Activated T-cell treated with anti-CD3 and anti-CD28 coated beads for 24 hours (primary cell): ENCODE measurements at places on chromosomes 6 and 20.

DNA sequence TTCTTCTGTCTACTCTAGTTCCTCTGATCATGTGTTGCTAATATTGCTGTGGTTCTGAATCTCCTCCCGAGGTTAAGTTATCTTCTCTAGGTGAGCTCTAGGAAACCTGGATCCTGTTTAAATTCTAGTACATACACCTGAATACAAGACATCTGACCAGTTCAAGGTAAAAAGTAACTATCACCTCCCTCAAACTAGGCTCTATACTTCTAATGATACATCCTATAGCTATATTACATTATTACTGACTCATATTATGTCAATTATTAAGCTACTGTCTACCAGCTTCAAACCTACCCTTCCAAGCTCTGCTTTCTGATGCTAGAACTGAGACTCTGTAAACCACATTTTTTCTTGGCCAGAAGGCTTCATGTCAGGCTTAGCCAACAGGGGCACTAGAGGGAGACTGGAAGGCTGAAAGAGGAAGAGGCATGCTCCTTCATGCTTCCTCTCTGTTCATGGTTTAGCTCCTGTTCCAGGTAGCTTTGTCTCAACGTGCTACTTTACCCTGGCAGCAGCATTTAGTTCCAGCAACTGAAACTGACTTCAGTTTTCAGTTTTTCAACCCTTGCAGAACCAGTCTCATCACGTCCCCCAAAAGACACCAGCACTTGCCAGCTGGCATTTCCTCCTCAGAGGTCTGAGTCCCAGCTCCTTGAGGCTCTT is 148.4 kb upstream of the TOP1 start:
- no peak for DNase-seq

GRCh38 chr20:62805155-62805710 is 598 bp downstream of the OGFR start:
- no peak for DNase-seq

- no peak for DNase-seq
Observed at GRCh38 chr20:48823476-48823875, 4.3 kb downstream of the PREX1 start.

DNA sequence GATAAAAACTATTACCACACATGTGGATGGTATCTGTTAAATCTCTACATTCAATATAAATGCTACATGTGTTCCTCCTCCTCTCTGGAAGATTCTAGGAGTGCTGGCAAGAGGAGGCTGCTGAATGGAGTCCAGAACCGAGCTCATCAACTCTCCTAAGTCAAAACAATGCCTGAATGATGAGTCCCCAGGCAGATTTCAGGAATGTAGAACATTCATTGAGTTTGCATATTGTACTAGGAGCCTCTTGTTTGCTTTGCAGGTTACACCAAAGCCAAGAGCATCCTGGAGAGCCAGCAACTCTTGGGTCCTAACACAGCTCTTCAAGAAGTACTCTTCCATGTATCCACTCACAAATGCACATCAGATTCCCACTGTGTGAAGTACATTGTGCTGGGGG is 117.6 kb upstream of the UST start:
- no peak for DNase-seq

DNA sequence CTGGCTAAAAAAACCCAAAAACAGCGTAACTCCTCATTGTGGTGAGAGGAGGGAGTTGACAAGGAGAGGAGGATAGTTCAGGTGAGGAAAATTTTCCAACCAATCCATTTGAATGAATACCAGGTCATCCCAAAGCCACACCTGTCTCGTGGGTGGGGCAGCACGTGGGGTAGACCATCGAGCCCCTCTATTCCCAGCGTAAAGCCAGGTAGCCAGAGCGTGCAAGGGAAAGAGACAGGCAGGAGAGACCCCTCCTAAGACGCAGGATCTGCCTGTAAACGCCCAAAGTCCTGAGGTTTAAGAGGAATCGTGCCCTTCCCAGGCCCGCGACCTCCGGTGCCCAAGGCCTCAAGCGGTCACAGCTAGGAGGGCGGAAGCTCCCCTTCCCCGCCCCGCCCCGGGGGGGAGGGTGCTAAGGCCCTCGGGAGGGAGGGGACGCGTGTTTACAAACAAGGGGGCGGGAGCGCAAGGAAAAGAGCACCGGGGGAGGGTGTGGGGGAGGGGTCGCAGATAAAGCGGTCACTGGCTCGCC is 712 bp downstream of the RXRB start:
- DNase-seq: peak; percentile 63
